Calu3 (cell line): ENCODE measurements at places on chromosomes 5 and 9. TPM values are rescaled to one million over a fixed set of nuclear protein-coding genes. Genes with fewer than 3 reads are reported as not detected.
A peak's percentile ranks its signal among the peaks of the same experiment; 100 is the strongest.

The IRGM gene
- not detected in 2 replicates for total RNA-seq

The AK6 gene
- 32.9 and 33.6 TPM in 2 replicates for total RNA-seq

The TMOD1 gene
- 0.14 and 0.15 TPM in 2 replicates for total RNA-seq

The ANKRD33B gene
- total RNA-seq, result 2.9 and 3.6 TPM in 2 replicates

The ADAM19 gene
- 5.2 and 16.2 TPM in 2 replicates for total RNA-seq

The CDH18 gene
- total RNA-seq, result not detected in 2 replicates

The ITK gene
- total RNA-seq, result not detected in 2 replicates

The GCNT4 gene
- 4.5 and 5.8 TPM in 2 replicates for total RNA-seq

The GPR150 gene
- total RNA-seq, result 0.17 and 0.24 TPM in 2 replicates

The BICD2 gene
- 18.7 and 21.9 TPM in 2 replicates for total RNA-seq

GRCh38 chr5:78487846-78488245 lies 127.4 kb downstream of the SCAMP1 start:
- DNase-seq, result no peak

- no peak for DNase-seq
Measured at GRCh38 chr5:172606156-172606785, 34.8 kb upstream of the NEURL1B start.

DNA sequence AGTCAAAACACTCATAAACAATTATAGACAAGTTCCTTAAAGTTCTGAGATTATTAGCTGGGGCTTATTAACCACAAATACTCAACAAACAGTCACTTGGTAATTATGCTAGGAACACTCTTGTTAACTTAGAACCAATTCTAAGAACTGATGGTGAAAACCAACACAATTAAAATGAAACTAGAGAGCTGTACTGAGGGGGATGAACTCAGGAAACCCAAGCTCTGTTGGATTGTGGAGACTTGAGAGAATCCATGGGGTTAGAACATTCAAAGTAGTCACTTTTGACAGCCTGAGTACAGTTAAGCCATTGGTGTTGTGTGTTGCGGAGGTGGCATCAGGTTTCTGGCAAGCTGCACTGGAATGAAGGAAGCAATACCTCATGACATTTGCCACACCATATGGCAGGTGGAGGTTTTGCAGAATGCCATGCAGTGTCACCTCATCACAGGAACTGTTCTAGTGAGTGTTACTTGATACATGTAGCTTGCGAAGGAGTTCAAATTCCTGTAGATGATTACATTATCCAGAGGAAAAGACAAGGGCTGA lies 480.9 kb upstream of the CD180 start:
- peak; percentile 2 for DNase-seq

- no peak for DNase-seq
Measured at GRCh38 chr9:88183798-88184495, 45.7 kb upstream of the SPATA31C2 start.

- no peak for DNase-seq
Measured at GRCh38 chr9:135126451-135127187, 39.2 kb downstream of the OLFM1 start.

GRCh38 chr5:120461251-120461650 lies 2.8 kb upstream of the PRR16 start:
- DNase-seq, result no peak

- DNase-seq, result no peak
Measured at GRCh38 chr9:94901019-94901363, 174.5 kb downstream of the AOPEP start.
